Fibroblast of the conjunctiva (primary cell): ENCODE measurements at places on chromosomes 2 and 18.

DNA sequence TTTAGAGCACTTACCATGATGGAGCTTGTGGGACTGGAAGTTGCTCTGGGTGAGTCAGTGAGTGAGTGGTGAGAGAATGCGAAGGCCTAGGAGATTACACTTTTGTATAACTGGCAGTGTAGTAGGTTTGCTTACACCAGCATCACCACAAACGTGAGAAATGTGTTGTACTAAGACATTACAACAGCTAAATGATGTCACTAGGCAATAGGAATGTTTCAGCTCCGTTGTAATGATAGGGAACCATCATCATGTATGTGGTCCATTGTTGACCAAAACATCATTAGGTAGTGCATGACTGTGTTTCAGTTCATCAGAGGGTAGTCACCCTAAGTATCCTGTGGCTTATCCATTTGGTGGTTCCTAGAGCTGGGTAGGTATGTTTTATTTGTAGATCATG is 11.9 kb downstream of the ZNF407 start:
- no peak for DNase-seq

DNA sequence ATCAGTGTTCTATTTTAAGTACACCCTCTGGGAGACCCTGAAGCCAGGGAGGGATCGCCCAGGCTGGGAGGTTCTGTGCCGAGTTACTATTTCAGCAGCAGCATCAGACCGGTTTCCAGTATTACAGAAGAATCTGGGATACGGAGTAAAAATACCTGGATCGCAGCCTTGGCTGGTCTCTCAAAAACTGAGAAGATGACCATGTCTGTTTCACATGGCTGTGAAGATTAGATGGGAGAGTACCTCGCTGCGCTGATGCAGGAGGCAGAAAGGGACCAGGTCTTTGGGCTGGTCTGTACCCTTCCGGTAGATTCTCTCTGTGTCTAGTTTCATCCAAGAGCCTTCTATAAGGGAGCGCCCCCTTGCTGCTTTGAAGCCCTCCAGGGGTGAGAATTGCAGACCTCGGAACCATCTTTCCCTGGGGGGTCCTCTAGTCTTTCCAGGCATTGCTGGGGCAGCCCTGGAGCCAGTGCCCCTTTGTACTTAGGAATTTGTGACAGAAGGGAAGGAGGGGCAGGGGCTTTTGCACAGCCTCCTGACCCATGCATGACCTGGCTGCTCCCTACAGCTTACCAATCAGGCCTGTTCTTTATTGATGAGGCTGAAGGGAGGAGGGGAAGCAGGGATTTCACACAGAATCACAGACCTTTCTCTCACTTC is 56.3 kb upstream of the MAPRE3 start:
- DNase-seq, result no peak

DNA sequence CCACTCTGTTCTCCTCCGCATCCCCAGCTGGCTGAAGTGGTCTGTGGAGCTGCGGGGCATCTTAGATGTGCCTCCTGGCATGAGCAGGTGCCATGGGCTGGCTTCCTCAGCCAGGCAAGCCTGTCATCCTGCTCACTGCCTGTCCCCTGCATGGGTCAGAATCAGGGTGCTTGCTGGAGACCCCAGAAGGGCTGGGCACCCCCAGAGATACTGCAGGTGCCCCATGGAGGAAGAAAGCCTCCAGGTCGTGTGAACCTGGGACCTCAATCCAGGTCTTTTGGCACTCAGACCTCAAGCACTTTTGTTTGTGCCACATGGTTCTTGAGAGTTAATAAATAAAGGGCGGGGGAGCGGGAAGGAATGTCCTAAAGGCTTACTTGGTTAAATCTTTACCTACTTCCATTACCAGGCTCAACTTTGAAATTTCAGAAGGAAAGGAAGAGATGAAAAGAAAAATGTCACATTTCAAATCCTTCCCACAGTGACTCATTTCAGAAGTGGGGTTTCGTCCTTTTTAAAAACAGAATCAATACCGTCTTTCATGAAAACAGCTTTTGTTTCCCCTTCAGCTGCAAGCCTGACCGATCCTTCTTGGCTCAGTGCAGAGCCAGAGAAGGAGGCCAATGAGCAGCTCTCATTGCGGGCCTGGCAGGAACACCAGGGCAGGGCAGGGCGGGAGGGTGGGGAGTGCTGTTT is 69.9 kb downstream of the RHOB start:
- DNase-seq, result no peak

- DNase-seq, result no peak
Observed at GRCh38 chr18:78505851-78506461, 473.7 kb upstream of the SALL3 start.

GRCh38 chr2:201872591-201872990 is 66.3 kb downstream of the CDK15 start:
- no peak for DNase-seq

- DNase-seq, result no peak
Observed at GRCh38 chr2:7356909-7357584, 439.8 kb downstream of the RNF144A start.

DNA sequence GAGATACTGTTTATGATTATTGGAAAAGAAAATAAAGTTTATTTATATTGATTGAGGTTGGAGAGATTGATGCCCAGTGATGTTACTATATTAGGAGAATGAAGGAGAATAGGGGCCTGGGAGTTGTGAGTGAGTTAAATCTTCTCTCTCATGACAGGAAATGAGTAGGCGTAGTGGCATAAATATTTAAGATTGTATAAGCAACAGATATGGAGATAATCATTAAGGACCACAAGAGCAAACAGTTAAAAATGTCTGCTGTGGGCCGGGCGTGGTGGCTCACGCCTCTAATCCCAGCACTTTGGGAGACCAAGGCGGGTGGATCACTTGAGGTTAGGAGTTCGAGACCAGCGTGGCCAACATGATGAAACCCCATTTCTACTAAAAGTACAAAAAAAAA is 62.7 kb downstream of the PTRHD1 start:
- no peak for DNase-seq
